Body of pancreas (tissue), 4 donors: ENCODE measurements at places on chromosomes 3 and 15. TPM values are rescaled to one million over a fixed set of nuclear protein-coding genes. Genes with fewer than 3 reads are reported as not detected.
A peak's percentile ranks its signal among the peaks of the same experiment; 100 is the strongest.

GRCh38 chr3:122215592-122216298, 32.3 kb downstream of the CASR start:
- no peak for DNase-seq

GRCh38 chr15:39781147-39781966, 1.3 kb downstream of the FSIP1 start:
- no peak for DNase-seq

GRCh38 chr15:98931004-98931403, 76.6 kb downstream of the PGPEP1L start:
- no peak for DNase-seq

- DNase-seq, result no peak
Observed at GRCh38 chr3:117558681-117559080, 849.1 kb downstream of the TUSC7 start.

- no peak for DNase-seq
Observed at GRCh38 chr3:64627042-64627441, 60.8 kb downstream of the ADAMTS9 start.

- peak; percentile 11 for DNase-seq
Observed at GRCh38 chr3:151379083-151379734, 5.3 kb downstream of the P2RY12 start.

DNA sequence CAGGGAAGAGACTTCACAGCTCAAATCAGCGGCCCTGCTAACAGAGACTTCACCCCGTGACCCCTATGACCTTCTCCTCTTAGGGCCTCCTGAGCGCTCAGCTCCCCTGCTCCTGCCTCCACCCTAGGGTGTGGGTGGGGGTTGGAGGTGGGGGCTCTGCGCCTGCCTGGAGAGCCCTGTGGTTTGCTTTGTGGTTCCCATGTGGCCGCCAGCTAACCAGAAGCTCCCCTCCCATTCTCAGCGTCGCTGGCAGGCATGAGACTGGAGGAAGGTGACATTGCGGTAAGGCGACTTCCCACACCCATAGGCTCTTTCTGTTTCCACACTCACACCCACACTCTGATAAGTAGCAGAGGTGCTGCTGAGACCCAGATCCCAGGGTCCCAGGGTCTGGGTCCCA, 27.6 kb downstream of the XYLB start:
- no peak for DNase-seq

DNA sequence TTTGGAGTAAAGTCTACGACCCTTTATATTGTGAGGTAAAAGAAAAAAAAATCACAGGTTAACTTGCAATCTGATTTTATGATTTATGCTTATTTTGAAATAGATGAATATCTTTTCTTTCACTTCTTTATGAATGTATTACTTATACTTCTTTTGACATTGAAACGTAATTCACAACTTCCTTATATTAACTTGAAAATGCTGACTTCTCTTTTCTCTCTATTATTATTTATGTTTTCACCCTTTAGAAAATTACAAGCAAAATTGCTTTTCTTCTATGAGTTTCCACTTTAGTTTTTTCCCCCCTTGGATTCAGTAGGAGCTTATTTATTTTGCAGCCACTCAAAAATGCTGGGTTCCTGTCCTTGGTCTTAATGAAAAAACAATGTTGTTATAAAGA, 25.4 kb downstream of the ACP3 start:
- no peak for DNase-seq

- no peak for DNase-seq
Observed at GRCh38 chr3:172799246-172799645, 48.7 kb downstream of the ECT2 start.

GRCh38 chr3:40417845-40418543, 31.0 kb downstream of the ENTPD3 start:
- DNase-seq, result no peak

The ARPC4 gene
- total RNA-seq, result 33.6 TPM

The TOPBP1 gene
- 22.6 TPM for total RNA-seq

The PLA2G4D gene
- not detected for total RNA-seq

The SPINT1 gene
- 134 TPM for total RNA-seq
